ENCODE measurements at places on chromosomes 3 and 15. TPM values are rescaled to one million over a fixed set of nuclear protein-coding genes. Genes with fewer than 3 reads are reported as not detected.

Gene CHAC1
- total RNA-seq, result 58.9 TPM

Gene CHRNB4
- 2.0 TPM for total RNA-seq

- no peak overlapping the region for H3K27ac ChIP-seq
- H3K4me1 ChIP-seq, result no peaks in the 10 kb centered on the region
- no peak for DNase-seq
- no peaks in the 10 kb centered on the region for H3K27me3 ChIP-seq
- H3K36me3 ChIP-seq, result no peaks in the 10 kb centered on the region
Measured at GRCh38 chr3:42734263-42734860, 31.8 kb upstream of the HHATL start.

Gene CCDC54
- total RNA-seq, result not detected

Gene GOLGA6L2
- total RNA-seq, result not detected

Gene LYZL4
- total RNA-seq, result not detected

DNA sequence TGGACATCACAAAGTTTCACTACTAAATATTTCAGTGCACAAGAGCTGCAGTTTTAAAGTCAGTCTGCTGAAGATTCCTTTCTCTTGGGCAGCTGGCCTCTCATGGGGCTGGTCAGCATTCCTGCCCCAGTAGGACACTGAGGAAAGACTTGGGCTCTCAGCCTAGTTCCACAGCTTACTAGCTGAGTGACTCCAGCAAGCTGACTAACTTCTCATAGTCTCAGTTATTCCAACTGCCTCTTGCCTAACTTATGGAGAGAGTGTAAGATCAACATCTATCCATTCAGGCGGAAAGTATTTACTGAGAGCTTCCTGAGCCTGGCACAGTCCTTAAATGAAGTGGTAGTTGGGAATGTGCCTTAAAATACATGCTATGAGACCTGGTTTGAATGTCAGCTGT is 27.0 kb downstream of the TM4SF4 start:
- H3K27me3 ChIP-seq, result no peaks in the 10 kb centered on the region
- no peaks in the 10 kb centered on the region for H3K36me3 ChIP-seq
- no peak for DNase-seq
- no peaks in the 10 kb centered on the region for H3K4me1 ChIP-seq
